ENCODE measurements at places on chromosomes 13 and 19.

DNA sequence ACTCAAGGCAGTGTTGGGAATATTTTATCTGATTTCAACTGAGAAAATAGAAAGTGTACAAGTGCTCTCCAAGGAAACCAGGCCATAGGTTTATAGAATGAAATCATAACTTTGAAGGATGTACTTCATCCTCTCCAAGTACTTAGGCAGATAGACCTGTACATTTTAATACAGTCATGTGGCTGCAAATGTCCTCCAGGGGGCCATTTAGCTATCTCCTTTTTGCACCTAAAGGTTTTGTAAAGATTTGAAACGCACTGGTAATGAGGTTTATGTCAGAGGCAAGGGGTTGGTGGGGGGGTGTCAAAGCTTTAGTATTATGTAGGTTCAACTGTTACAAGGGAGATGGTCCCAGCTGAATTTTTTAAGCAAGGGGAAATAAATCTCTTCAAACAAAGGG, 364.4 kb downstream of the DCT start:
- no peak for ATAC-seq

GRCh38 chr13:63285426-63285825, 1869.8 kb upstream of the PCDH20 start:
- ATAC-seq, result no peak

- no peak for ATAC-seq
These were observed 4.6 kb downstream of the CADM4 start for GRCh38 chr19:43634872-43635560.

DNA sequence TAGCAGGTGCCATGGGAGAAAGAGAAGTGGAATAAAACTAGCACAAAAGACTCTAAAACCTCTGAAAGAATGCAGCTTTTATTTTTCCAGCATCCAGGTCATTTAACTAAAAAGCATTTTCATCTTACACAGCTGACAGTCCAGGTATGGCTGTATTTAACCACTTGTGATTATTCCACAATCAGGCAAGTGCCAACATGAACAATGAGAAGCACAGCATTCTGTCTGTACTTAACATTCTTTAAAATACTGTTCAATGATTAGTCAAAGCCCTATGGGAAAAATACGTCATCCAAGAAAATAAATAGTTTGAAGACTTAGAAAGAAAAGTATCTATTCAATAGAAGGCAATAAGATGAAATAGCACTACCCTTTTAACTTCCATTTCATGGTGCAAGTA, 246.9 kb downstream of the LIG4 start:
- ATAC-seq, result no peak
